CD4-positive, alpha-beta T cell treated with Interleukin-17A for 4 hours (primary cell): ENCODE measurements at places on chromosomes 4 and X.

- no peak for DNase-seq
These were observed 47.6 kb downstream of the MID1IP1 start for GRCh38 chrX:38848671-38849455.

GRCh38 chr4:121439669-121440068 lies 58.9 kb upstream of the QRFPR start:
- no peak for DNase-seq

GRCh38 chr4:142762280-142762679 lies 83.8 kb downstream of the INPP4B start:
- DNase-seq: no peak

GRCh38 chrX:14927401-14927800 lies 54.2 kb downstream of the MOSPD2 start:
- DNase-seq: no peak

GRCh38 chr4:24662056-24662455 lies 77.7 kb upstream of the DHX15 start:
- DNase-seq: no peak

DNA sequence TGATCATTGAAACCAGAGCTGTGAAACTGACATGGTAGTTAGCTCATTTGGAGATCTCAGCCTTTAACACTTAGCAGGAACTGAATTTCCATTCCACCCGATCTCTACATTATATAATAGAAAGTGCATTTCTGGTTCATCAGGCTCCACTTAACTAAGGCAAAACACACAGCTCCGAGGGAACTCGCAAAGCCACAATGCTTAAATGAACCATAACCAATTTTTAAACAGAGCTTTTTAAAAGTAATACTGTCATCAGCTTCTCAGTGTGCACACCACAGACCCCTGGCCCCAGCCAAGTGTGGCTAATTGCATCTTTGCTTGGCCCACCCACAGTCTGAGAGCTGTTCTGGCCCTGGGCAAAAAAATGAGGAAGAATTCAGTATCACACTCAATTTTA lies 66.1 kb downstream of the DCHS2 start:
- DNase-seq: no peak

DNA sequence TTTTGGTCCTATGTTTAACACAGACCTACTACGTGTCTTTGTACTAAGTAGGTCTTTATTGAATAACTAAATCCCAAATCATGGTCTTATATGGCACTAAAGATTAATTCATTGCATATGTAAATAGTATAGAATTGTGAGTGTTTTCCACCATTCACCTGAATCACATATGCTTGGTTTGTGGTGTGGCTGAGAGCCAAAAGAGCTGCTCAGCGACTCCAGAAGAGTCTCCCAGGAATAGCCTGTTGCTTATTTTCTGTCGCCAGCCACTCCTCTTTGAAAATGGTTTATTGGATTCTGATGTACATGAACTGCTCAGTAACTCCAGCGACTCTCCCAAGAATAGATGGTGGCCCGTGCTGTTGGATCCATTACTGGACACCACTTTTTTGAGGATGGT lies 184.5 kb downstream of the CLCN4 start:
- no peak for DNase-seq
